ENCODE measurements at places on chromosomes 3 and 15.

GRCh38 chr15:80467311-80467714 is 63.1 kb downstream of the ARNT2 start:
- DNase-seq, result no peak

DNA sequence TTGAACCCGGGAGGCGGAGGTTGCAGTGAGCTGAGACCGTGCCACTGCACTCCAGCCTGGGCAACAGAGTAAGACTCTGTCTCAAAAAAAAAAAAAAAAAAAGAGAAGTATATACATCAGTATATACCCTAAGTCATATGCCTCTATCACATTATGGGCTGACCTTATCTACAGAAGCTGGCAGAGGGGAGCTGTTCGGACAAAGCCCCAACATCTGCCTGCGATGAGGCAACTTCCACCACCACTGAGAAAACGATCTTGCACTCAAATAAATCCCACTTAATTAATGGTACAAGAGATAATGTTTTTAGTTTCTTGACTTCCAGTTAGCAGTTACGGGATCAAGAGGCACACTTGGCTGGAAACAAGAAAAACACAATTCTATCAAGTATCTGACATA is 2.2 kb downstream of the GLT8D1 start:
- no peak for DNase-seq

DNA sequence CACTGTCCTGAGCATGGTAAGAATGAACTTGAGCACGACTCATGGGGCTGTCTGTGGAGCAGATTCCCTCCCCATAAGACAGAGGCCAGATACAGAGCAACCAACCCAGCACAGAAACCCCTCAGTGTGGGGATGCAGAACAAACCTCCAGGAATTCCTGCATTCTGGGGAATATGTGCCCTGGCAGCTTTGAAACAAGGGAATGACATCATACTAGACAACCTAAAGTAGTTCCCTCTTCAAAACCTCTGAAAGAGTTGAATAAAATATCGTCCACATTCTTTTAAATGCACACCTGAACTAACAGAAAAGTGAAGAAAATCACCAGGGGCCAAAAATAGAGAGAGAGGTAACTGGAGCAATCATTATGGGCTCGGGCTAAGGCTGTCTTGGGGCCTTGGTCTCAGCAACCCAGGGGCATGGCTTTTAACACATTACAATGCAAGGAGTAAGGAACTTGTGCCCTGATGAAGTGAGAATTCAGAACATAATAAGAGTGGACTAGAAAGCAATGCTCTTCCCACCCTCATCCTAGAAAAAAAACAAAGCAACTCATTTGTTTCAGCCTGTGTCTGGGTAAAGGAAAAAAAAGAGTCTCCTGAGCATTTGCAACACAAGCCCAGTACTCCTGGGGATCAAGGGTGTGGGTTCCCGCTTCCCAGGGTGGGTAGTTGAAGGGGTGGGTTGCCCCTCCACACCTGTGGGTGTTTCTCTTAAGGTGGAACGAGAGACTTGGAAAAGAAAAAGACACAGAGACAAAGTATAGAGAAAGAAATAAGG is 43.9 kb downstream of the ADIPOQ start:
- no peak for DNase-seq

- no peak for DNase-seq
Observed at GRCh38 chr15:100373120-100373896, 31.5 kb upstream of the ADAMTS17 start.

- no peak for DNase-seq
Observed at GRCh38 chr15:27871902-27872260, 227.2 kb downstream of the OCA2 start.

GRCh38 chr3:27097182-27097581 is 272.0 kb downstream of the NEK10 start:
- no peak for DNase-seq

DNA sequence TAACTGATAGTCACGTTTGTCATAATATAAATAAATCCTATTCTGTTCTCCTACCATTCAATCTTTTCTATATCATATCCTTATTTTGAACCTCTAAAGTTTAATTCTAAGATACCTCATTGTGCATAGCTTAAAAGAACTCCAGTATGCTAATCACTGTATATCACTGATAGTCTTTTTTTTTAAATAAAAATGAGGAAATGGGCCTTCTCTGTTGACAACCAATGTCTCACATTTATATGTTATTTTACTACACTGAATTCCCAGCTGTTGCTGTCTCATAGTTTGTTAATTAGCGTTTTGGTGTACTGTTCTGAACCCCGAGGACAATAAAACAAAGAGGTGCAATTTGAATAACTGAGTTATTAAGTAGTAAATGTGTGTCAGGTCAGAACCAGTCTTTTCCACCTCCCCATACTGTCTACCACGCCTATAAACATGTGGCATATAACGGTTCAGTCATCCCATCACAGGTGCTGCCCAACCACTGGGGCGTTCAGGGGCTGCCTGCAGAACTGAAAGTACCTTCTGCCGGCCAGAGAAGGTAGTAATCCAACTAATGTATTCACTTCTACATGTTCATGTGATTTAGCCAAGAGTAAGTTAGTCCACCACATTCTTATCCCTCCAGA is 14.9 kb downstream of the CBLB start:
- DNase-seq, result no peak

GRCh38 chr15:92951800-92952457 is 51.8 kb downstream of the CHD2 start:
- DNase-seq, result no peak

DNA sequence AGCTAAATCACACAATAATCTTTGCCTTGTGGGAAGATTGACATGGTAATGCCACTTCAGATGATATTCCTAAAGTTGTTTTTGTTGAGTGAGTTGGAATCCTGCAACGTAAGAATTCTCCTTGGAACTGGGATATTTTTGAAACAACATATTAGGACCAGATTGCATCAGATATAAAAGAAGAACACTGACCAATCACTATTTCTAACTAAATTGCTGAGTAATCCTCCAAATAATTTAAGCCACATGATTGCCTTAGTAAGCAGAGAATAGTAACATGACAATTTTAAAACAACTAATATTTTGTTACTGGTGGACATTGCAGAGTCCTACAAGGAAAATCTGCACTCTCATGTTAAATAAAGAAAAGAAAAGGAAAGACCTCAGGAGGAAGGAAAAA is 353.9 kb upstream of the LMCD1 start:
- no peak for DNase-seq

- DNase-seq, result no peak
Observed at GRCh38 chr15:48856942-48857341, 21.0 kb upstream of the EID1 start.

DNA sequence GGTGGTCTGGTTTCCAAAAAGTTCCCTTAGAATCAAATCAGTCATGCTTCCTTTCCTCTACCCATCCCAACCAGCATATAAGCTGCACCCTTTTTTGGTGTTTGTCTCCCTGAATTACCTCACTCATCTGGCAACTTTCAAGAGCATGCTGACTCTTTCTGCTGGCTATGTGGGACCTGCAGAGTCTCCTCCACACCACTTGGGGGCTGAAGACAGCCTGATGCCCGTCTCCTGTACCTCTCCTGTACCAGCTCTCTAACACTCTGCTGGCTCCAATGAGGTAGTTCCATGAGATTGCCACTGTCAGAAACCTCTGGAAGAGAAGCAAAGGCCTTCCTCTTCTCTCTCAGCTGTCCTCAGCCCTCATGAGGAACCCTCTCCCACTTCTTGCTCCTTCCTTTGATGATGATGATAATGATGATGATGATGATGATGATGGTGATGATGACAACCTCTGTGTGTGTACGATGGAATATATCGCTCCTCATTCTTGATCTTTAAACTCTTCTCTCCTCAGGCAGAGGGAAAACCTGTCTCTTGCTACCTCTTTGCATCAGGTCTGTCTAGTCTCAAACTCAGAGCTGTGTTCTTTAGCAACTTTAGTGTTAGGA is 257.5 kb downstream of the ZNF621 start:
- no peak for DNase-seq

- DNase-seq, result no peak
Observed at GRCh38 chr3:13536832-13537231, 12.1 kb upstream of the FBLN2 start.

GRCh38 chr3:139198929-139199328 is 144.9 kb upstream of the MRPS22 start:
- peak; percentile 37 for DNase-seq

Data from T1000 (cell line).